ENCODE measurements at places on chromosomes 6 and 20. TPM values are rescaled to one million over a fixed set of nuclear protein-coding genes. Genes with fewer than 3 reads are reported as not detected.

BPI gene
- total RNA-seq: not detected

KIF13A gene
- 38.2 TPM for total RNA-seq

POM121L2 gene
- not detected for total RNA-seq

HSD17B8 gene
- total RNA-seq: 5.5 TPM

ZNF311 gene
- total RNA-seq: 0.68 TPM

ZBP1 gene
- total RNA-seq: not detected

CTSZ gene
- 35.7 TPM for total RNA-seq

E2F1 gene
- 57.9 TPM for total RNA-seq

ISM1 gene
- total RNA-seq: 0.24 TPM

CAGE1 gene
- total RNA-seq: 0.28 TPM

LEMD2 gene
- 91.8 TPM for total RNA-seq

TP53TG5 gene
- not detected for total RNA-seq

MARCKS gene
- 164 TPM for total RNA-seq

FILIP1 gene
- total RNA-seq: 10.5 TPM

CSTF1 gene
- 72.9 TPM for total RNA-seq

CRISP2 gene
- not detected for total RNA-seq

OPRL1 gene
- 0.90 TPM for total RNA-seq

FAM217A gene
- total RNA-seq: not detected

CAP2 gene
- 11.5 TPM for total RNA-seq

FRMD1 gene
- total RNA-seq: not detected

SLC4A11 gene
- 29.4 TPM for total RNA-seq

WFDC12 gene
- total RNA-seq: not detected

PMEPA1 gene
- 35.7 TPM for total RNA-seq

Data from H9 (cell line).